ENCODE measurements at places on chromosomes 12 and 14. TPM values are rescaled to one million over a fixed set of nuclear protein-coding genes. Genes with fewer than 3 reads are reported as not detected.
A peak's percentile ranks its signal among the peaks of the same experiment; 100 is the strongest.

GRCh38 chr14:92460916-92461579, 52.5 kb upstream of the RIN3 start:
- peak; percentile 86 for DNase-seq

GRCh38 chr14:51525739-51526138, 126.0 kb upstream of the FRMD6 start:
- peak; percentile 33 for DNase-seq

- DNase-seq, result no peak
Observed at GRCh38 chr12:54372113-54372806, 8.0 kb upstream of the GPR84 start.

The MYBPC1 gene
- total RNA-seq, result not detected

DNA sequence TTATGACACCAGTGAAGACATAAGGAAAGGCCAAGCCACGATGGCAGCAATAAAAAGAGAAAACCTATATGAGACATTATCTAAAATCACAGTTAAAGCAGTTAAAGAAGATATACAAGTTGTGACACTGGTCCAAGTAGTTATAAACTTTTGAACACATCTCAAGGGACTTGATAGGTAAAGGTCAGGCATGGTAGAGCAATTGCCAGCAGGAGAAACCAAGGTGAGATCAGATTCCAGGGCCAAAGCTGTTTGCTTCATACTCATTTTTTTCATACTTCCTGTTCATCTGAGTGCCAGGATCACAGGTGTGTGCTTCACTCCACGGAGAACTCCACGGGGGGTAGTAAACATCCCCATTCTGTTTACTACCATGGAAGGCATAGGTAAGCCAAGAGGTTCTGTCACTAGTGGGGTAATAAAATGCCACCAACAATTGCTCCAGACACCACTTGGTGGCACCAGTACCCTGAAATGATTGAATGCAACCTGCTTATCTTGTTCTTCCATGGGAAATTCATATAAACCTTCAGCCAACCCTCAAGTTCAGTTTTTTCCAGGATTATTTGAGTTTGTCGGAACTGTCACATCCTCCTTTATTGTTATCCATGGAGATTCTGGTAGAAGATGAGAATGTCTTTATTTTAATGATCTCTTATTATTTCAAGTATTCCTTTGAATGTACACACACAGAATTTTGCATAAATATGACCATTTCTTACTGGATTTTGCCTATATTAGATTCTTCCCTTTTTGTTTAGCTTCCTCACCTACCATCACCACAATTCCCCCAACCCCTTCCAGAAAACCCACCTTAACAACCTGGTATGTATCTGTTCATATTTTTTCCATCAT, 59.2 kb upstream of the TSPAN8 start:
- DNase-seq, result peak; percentile 10

- DNase-seq, result peak; percentile 71
Observed at GRCh38 chr12:101616027-101616494, 21.3 kb downstream of the MYBPC1 start.

The TEX52 gene
- total RNA-seq, result not detected

DNA sequence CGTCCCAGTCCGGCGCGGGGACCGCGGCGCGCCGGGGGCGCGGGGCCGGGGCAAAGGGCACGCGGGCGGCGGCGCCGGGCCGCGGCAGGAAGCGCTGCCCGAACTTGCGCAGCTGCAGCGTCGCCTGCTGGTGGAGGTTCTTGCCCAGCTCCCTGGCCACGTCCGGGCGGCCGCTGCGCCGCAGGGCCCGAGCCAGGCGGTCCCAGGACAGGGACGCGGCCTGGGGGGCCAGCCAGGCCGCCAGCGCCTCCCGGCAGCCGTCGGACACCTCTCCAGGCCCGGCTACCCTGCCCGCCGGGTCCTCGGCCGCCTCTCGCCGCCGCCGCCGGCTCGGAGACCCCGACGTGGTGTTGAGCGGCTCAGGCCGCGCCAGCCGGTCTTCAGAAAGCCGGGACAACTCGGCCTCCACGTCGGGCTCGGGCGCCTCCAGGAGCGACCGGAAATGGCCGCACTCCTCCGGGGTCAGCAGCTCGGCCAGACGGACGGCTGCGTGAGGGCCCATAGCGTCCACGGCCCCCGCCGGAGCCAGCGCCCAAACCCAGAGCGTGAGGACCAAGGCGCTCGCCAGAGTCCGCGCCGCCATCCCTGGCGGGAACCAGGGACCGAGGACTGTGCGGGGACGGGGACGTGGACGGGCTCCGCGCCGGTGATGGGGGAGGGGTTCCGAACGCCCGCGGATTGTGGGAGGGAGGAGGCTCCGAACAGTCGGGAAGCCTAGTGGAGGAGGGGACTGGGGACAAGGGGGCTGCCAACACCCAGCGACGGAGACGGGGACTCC, 34.0 kb downstream of the FIGNL2 start:
- peak; percentile 81 for DNase-seq

- no peak for DNase-seq
Observed at GRCh38 chr12:47731723-47732122, 6.4 kb upstream of the ENDOU start.

GRCh38 chr14:63759456-63759855, 31.6 kb upstream of the SGPP1 start:
- no peak for DNase-seq

The TAS2R7 gene
- not detected for total RNA-seq

The ASCL1 gene
- not detected for total RNA-seq

- DNase-seq, result no peak
Observed at GRCh38 chr14:26078561-26078960, 519.3 kb downstream of the NOVA1 start.

DNA sequence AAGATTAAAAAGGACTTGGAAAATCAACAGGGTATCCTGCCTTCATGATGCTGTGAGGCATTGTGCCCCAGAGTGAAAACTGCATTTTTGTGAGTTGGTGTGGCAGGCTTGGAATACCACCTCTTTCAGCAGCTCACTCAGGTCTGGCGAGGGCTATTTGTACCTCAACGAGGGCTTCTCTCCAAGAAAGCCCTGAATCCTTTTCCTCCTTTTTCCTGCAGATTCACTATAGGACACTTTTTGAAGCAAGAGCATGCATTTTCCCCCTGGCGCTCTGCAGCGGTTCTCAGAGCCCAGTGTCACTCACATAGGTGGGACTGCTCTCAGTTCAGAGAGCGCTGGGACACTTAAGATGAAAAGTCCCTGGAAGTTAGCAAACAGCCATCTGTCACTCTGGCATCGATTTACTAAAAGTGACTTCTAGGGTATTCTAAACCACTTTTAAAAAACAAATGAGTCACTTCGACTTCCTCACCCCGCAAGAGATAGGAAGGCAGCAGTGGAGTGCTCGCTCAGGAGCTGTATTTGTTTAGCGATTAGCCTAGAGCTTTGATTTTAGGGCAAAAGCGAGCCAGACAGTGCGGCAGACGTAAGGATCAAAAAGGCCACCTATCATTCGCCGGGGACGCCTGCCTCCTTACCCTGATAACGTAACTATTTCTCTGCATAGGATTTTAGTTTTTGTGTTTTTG, 782 bp upstream of the LGR5 start:
- DNase-seq, result peak; percentile 15

GRCh38 chr12:122422730-122423257, 325 bp upstream of the CLIP1 start:
- DNase-seq, result peak; percentile 70

DNA sequence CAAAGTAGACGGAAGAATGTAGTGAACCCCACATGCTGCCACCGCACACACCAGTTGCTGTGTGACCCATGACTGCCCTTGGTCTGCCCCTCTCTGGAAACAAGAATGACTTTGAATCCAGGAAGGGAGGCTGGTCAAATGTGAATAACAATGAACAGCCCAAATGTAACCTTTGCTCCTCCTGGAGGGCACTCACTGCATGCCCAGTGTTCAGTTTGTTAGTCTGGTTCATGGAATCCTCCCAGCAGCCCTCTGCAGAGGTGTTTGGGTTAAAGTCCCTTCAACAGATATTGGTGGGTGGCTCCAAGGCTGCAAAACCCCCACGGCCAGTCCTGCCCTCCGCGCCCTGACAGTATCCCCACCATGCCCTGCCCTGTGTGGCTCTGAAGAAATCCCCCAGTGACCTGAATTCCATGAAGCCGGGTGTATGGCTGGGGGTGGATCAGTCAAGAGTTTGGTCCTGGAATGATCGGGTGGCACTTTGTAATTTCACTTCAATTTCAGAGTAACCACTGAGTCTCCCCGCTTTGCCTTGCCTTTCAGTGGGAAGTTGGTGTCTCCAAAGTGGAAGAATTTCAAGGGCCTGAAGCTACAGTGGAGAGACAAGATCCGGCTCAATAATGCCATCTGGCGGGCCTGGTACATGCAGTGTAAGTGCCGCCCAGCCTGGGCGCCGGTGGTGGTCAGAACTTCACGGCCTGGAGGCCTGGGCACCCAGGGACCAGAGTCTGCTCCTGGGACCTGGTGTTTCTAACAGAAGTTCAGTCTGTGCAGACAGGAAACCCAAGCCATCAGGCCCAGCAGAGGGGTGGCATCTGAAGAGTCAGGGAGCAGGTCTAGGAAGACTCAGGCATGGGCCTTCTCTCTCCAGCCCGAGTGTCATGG, 47.1 kb downstream of the IL31 start:
- no peak for DNase-seq

DNA sequence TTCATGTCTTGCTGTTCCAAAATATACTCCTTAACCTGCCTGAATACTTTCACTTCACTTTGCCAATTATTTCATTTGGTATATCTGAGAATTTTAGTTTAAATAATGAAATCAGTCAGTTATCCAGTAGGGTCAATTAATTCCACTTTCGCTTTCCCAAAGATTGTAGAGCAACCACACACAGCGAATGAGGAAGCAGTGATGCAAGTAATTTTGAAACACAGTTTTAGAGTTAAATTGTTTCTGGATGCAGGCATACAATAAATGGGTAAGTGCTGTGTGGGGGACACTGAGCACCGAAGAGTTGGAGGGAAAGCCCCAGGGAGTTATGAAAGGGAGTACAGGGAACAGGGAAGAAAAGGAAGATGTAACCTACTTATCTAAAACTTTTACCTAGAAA, 62.8 kb downstream of the TSHR start:
- no peak for DNase-seq

The OTUB2 gene
- 1.5 TPM for total RNA-seq

GRCh38 chr12:47885012-47885501, 19.7 kb downstream of the VDR start:
- DNase-seq, result no peak

- DNase-seq, result no peak
Observed at GRCh38 chr12:55675666-55676065, 32.0 kb downstream of the ITGA7 start.

The FOXG1 gene
- not detected for total RNA-seq

The KRT79 gene
- not detected for total RNA-seq

DNA sequence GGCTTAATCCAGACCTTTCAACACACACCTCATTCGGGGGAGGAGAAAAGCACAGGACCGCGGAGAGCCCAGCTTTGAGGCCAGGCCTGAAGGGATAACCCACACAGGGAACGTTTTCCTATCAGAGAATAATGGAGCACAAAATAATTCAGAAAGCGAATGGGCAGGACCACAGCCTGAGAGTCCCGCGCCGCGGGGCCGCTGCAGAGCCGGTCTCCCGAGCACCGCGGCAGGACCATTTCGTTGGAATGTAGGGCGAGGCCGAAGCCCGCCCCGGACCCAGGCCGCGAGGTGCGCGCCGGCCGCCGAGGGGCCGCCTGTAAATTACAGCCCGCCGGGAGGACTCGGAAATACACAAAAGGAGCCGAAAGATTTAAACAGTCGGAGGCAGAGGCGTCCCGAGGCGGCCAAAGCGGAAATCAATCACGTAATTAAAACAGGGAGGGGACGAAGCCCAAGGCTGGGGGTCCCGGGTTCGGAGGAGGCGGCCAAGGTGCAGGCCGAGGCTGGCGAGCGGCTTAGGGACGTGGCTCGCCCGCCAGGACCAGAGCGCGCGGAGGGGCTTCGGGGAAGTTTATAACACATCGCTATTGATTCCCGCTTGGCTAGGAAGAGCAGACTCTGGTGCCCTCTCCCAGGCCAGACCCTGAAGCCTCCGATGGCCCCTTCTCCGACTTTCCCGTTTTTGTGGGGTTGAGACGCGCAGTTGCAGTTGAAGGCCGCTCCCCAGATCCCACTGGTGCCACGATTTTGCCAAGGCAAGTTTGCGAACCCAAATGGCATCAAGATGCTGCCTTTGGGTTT, 6.3 kb upstream of the HOXC4 start:
- no peak for DNase-seq

The RHOJ gene
- 4.1 TPM for total RNA-seq

DNA sequence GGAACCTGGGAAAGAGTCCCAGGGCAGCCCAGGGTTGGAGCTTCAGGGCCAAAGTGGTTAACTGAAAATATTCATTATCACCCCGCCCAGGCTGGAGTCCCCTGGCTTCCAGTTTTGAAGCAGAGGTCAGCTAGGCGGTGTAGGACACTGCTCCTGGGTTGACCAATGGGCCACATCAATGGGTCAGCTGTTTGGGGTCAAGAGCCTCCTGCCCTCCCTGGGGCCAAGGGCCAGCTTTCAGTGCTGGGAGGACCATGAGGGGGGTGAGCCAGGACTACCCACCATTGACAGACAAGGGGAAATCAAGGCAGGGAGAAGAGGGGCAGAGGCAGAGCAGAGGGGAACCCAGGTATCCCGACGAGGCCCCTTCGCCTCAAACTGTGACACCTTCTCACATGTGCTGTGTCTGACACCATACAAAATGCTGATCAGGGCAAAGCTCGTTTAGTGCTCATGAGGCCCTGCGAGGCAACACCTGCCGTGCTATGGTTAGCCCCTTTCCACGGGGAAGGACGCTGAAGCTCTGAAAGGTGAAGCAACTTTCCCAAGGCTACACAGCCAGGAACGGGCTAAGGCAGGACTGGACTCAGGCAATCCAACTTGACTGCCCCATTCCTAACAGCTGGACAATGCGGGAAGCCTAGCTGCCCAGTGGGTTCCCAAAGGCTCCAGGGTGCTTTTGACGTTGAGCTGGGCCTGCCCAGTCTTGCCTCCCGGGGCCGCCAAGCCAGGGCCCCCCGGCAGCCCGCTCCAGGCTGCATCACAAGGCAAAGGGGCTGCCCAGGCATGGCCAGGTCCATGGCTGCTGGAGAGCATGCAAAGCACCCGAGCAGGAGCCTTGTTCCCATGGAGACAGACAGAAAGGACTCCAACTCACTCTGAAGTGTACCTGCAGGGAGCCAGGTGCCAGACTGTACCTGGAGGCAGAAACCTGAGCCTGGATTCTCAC, 2.0 kb downstream of the SYNE3 start:
- DNase-seq, result no peak

- peak; percentile 56 for DNase-seq
Observed at GRCh38 chr14:68593806-68594536, 198.9 kb downstream of the ZFP36L1 start.

The CD163L1 gene
- total RNA-seq, result not detected

DNA sequence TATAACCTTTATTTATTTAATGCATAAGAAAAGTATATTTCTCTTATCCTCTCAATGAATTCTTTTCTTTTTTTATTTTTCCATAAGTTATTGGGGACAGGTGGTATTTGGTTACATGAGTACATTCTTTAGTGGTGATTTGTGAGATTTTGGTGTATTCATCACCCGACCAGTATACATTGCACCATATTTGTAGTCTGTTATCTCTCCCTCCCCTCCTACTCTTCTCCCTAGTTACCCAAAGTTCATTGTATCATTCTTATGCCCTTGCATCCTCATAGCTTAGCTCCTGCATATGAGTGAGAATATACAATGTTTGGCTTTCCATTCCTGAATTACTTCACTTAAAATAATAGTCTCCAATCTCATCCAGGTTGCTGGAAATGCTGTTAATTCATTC, 1900.0 kb upstream of the SEL1L start:
- no peak for DNase-seq

- DNase-seq, result peak; percentile 27
Observed at GRCh38 chr12:64065881-64066451, 156.1 kb downstream of the KICS2 start.

Measured in fibroblast of lung (primary cell).